Fibroblast of skin of right quadriceps (primary cell): ENCODE measurements at places on chromosomes 1 and 21.
A peak's percentile ranks its signal among the peaks of the same experiment; 100 is the strongest.

DNA sequence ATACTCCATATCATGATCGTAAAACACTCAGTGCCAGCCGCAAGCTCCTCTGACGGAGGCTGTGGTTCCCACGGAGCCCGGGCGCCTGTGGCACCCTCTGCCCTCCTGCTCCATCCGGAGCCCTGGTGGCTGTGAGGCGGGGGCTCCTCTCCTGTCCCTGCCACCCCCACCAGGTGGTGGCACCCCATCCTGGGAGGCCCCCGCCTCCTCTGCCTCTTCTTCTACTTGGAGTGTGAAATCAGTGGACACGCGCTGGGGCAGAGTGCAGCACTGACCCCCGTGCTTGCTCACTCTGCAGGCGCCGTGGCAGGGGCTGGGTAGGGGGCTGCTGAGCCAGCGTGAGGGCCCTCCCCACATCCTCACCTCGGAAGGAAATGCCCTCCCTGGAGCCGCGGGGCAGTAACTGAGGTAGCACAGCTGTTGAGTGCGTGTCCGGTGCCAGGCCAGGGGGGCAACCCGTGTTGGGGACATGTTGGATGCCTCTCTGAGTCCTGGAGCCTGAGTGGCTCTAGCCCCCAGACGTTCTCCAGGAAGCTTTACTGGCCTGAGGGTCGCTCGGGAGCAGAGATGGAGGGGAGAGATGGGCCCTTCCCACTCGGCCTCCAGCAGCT lies 58.7 kb upstream of the ABCG1 start:
- no peak for DNase-seq

- DNase-seq: peak; percentile 60
Observed at GRCh38 chr1:61588736-61589672, 135.9 kb downstream of the TM2D1 start.

- no peak for DNase-seq
Observed at GRCh38 chr21:42044871-42045495, 26.1 kb upstream of the UMODL1 start.

DNA sequence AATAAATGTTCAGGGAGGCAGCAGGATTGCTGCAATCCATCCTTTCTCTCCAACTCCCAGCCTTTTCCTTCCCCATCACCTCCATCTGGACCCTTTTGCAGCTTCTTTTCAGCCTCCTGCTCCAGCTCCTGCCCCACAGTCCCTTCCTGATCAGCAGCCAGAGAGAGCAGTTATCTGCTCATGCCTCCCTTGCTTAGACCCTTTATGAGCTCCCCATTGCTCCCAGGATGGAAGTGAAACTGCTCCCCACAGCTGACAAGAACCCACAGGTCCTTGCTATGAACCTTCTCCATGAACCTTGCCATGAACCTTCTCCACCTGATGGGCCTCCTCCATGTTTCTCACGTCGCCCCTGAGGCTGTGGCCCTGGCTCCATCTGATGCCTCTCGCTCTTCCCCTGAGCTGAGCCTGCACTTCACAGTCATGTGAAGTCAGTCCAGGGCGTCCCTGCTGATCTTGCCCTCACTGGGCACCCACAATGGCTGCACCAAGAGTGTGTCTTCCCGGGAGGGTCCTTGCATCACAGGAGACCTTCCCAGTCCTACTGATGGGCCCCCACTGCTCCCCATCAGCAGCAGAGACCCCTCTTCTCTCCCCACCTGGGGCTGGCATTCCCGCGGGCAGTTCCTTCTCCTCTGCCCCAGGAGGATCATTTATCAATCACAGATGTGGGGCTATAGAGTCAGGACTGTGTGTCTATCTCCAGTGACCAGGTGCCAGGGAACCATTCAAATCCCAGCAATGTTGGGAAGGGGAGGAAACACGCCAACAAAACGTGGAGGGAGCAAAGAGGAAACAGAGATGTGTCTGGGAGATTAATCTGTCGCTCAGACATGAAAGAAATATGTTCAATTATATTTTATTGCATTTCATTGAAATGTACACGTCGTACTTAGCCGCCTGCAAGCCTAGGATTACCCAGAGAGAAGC lies 73.1 kb downstream of the MATN1 start:
- DNase-seq: no peak

- DNase-seq: no peak
Observed at GRCh38 chr1:33224166-33224707, 32.1 kb upstream of the ZNF362 start.

GRCh38 chr1:172489847-172490246 lies 43.1 kb upstream of the SUCO start:
- DNase-seq: no peak

DNA sequence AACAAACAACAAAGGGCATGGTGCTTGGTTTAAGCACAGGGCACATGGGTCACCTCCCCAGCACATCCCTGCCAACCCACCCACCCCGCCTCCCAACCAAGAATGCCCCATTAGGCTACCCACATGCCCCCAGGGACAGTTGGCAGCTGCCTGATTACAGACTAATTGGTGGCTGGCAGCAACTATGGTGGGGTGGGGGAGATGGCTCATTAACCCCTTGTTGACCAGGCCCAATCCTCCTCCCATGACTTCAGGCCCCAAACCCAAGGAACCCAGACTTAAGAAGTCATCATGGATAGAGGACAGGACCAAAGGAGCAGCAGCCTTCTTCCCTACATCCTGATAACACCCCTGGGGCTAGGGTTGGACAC lies 1.3 kb downstream of the RIMS3 start:
- DNase-seq: no peak

DNA sequence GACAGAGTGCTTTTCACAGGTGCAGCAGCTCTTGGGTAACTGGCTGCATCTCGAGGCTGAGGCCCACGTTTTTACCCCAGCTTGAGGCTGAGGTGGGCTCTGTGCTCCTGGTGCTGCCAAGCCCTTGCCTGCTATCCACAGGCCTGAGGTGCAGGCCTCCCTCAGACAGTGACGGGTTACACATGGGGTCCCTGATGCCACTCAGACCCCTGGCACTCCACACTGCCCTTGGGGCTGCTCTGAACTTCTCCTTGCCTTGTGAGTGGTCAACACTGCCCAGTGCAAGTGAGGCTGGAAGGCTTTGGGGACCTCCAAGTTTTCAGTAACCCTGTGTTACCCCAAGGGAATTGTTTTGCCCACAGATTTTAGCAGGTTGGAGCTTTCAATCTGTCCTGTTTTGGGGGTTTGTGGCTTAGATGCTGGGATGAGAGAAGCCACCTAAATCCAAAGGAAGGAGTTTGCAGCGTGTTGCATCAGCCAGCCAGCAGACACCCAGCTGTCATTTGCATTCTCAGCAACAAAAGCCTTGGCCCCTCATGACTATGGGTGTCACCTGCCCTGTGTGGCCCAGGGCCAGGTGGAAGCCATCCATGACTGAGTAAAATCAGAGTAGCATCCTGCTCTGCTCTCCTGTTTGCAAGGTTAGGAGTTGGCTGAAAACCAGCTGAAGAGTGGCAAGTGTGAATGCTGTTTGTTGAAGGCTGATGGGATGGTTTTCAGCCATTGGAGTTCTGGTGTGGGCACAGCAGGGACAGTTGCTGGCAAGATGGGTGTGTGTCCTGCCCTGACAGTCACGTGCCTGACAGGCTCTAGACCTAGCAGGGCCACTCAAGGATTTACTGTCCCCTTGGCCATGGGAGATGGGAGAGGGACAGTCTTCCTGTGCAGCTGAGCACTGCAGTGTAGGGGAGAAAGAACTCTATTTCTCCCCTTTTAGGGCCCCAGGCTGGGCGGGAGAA lies 3.2 kb downstream of the RNF187 start:
- peak; percentile 64 for DNase-seq
